ENCODE measurements at places on chromosomes 1 and 21.

DNA sequence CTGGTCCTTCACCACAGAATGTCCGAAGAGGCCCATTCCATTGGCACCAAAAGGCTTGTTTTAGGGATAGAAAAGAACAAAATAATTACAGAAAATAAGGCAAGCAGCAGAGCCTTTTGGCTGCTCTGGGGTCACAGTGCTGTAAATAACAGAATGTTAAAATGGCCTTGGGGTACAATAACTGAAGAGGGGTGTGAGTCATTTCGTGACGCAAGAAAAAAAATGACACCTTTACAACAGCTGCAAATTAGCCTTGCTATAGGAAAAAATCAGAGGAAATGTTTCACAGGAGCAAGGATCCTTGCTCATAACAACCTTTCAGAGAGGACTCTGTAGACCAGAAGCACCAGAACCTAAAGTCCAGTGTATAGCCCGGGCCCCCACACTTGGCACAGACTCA, 483.4 kb downstream of the OMA1 start:
- no peak for DNase-seq

- no peak for DNase-seq
Observed at GRCh38 chr1:60502506-60502905, 428.9 kb upstream of the C1orf87 start.

DNA sequence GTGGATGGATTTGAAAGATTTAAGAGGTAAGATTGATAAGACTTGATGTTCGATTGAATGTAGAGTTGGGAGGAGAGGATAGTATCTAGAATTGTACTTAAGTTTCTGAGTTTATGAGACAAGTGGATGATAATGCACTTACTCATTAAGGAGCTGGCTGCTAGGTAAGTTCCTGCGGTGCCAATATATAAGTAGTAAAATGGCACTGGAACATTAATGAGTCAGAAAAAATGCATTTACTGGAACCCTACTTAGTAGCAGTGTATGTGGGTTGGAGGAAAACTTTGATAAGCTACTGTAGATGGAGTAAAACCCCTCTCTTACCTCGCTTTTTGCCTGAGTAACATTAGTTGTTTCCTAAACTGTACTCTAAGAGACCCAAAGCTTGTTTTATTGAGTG, 68.2 kb downstream of the ZFYVE9 start:
- DNase-seq, result no peak

DNA sequence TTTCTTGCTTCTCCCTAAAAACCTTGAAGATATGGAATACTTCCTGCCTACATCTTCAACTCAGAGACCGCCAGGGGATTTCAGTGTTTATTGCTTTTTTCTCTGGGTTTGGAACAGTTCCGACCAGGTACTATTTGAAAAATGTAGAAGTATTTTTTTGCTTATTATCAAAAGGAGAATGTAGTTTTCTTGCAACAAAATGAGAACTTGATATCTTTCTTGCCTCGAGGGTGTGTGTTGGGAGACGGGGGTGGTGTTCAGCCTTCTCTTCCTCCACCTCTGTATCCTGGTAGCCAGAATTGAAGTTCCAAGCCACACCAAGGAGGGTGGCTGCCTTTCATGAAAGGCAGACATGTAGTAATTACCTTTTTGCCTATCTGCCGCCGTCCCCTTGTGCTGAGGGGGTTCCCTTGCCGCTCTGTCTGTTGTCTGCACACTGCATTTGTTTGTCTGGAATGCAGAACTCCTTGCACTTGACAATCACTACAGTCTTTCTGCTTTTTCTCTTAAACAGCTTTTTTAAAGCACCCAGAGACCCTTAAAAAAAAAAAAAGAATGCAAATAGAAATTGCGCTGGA, 212.1 kb downstream of the PBX1 start:
- no peak for DNase-seq
